ENCODE measurements at places on chromosomes 2 and 18.

DNA sequence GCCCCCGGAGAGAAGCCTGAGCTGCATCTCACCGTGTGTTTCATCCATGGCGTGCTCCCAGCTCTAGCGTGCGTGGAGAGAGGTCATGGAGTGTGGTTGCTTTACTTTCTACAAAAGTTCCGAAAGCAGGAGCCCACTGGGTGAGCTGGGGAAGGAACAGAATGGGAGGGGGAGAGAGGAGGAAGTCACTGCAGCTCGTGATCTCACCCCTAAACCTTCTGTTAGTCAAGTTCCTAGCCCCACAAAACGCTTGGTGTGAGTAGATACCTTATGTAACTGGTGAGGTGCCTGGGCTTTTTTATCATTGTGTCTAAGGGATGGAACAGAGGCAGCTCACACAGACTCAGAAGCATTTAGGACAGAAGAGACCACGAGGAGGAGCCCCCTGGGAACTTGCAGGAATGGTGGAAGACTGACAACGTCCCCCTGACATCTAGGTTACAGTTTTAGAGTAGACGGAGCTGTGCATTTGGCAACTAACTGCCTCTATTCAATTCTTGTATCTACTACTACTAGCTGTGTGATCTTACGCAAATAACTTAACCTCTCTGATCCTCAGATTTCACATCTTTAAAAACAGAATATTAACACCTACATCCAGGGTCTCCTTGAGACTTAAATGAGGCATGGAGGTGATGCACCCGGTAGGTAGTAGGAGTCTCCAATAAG lies 123.3 kb downstream of the ARL4C start:
- no peak for DNase-seq

GRCh38 chr2:58620093-58620492 lies 379.0 kb upstream of the FANCL start:
- DNase-seq, result no peak

GRCh38 chr2:59868981-59869380 lies 684.5 kb downstream of the BCL11A start:
- no peak for DNase-seq

- peak; percentile 61 for DNase-seq
Measured at GRCh38 chr2:176493226-176493825, 224.1 kb downstream of the MTX2 start.

GRCh38 chr2:199659207-199659606 lies 191.8 kb downstream of the FTCDNL1 start:
- peak; percentile 80 for DNase-seq

GRCh38 chr2:113720167-113720566 lies 36.3 kb downstream of the SLC35F5 start:
- DNase-seq, result no peak

DNA sequence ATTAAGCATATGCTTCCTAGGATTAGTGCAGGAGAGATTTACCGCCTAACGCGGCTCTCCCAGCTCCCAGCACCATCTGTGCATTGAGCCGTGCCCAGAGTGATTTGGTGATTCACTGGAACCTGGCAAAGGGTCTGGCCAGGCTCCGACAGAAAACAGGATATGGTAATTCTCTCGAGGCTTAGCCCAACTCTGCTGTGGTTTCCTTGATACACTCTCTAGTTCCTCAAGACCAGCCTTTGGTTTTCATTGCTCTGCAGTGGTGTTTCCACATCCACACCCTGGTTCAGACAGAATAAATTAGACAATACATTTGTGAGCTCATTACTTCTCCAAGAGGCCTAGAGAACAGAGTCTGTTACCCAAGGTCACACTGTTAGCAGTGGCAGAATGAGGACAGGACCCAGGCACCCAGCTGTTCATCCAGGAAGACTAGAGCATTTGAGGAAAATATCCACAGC lies 23.0 kb upstream of the SMAD2 start:
- DNase-seq, result peak; percentile 70

DNA sequence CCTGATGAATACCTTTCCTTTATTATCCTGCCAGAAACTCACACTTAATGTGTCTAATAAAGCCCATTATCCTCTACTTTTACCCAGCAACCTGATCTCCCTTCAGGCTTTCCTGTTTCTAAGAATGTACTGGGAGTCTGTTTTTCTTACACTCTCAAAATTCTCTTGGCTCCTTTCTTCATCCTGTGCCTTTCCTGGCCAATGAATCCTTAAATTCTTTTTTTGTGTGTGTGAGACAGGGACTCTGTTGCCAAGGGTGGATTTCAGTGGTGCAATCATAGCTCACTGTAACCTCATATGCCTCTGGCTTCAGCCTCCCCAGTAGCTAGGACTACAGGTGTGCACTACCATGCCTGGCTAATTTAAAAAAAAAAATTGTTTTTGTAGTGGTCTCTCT lies 72.7 kb downstream of the MAP2 start:
- no peak for DNase-seq

DNA sequence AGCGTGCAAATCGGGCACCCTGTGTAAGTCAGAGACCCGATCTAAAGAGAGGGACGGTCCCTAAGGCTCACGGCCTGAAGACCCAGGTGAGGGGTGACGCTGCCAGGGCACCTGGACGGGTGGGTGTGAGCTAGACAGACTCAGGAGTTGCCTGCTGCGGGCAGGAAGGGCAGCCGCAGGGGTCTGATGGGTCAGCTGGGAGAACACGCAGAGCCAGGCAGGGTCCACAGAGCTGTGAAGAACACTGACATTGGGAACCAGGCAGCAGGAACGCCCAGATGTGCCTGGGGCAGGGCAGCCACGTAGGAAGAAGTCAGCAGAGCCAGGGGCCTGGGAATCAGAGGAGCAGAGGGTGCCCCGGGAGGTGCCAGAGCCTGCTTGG lies 25.9 kb downstream of the HDAC4 start:
- DNase-seq, result no peak

DNA sequence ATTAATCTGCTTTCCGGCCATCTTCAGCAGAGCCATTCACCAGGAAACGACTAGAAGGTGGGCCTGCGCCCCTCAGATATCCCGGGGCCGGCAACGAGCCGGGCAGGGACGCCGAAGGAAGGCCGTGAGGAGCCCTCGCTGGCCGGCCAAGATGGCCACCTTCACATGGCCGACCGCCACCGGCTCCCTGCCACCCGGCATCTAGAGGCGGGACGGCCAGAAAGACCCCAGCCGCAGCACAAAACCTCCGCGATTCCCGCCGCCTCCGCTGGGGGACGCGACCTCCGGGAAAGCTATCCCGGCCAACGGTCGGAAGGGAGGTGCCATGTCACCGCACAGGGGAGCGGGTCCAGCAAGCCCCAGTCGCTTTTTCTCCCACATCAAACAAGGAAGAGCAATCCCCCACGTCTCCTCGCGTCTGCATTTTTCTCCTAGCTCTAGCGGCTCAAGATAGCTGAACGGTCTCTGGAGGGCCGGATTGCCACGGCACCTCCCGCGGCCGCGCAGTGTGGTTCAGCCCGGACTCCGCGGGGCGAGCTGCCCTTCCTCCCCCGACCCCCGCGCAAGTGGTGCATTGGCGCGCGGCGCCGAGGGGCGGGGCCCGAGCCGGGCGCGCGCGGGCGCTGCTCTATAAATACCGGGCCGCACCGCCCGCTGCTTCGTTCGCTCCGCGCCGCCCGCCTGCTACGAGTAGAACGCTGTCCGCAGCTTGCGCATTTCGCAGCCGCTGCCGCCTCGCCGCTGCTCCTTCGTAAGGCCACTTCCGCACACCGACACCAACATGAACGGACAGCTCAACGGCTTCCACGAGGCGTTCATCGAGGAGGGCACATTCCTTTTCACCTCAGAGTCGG lies at the start of gene MAT2A:
Gene MAT2A (plus strand): TSS at position 662 of the 854 bp plus-strand sequence. CDS start 120 bp downstream, at position 782.
- DNase-seq, result peak; percentile 98

DNA sequence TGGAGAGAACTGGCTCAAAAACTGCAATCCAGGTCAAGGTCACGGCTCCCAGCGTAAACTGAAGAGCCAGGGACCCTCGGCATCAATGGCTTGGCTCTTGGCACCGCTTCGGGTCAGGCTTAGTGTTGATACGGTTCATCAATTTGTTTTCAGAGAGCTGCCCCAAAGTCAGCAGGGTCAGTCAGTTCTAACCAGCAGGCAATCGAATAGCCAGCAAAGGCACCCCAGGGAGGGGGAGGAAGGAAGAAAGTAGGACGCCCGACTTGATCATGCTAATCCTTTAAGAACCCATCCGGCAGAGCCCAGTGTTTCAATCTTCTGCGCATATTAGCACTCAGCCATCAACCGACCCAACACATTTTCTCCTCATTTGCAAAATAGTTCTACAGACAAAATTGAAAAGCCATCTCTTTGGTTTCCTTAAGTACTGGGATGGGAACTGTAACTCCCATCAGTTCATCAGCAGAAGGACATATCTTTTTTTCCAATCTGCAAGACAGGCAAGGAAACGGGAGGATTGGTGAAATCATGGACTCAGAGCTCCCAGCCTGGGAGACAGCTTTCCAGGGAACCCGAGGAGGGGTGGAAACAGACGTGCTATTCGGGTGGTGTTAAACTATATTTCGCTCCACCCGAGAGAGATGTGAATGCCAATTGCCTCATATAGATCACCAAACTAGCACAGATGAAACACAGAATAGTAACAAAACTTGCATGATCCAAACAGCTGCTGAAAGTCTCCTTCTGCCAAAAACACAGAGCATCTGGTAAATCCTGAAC lies 40.7 kb upstream of the CABLES1 start:
- DNase-seq, result peak; percentile 52

- peak; percentile 92 for DNase-seq
Measured at GRCh38 chr2:23662941-23663920, 263.7 kb downstream of the ATAD2B start.

DNA sequence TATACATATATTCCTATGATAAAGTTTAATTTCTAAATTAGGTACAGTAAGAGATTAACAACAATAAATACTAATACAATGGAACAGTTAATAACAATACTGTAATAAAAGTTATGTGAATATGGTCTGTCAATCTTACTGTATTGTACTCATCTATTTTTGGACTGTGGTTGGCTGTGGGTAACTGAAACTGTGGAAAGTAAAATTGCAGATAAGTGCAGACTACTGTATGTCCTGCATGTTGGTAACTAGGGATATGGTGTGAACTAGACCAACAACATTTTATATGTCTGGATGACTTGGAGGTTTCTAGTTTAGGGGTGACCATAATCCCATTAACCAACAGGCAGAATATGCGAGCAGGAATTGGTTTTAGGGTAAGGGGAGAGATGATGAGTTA lies 23.3 kb downstream of the PHLPP1 start:
- no peak for DNase-seq

DNA sequence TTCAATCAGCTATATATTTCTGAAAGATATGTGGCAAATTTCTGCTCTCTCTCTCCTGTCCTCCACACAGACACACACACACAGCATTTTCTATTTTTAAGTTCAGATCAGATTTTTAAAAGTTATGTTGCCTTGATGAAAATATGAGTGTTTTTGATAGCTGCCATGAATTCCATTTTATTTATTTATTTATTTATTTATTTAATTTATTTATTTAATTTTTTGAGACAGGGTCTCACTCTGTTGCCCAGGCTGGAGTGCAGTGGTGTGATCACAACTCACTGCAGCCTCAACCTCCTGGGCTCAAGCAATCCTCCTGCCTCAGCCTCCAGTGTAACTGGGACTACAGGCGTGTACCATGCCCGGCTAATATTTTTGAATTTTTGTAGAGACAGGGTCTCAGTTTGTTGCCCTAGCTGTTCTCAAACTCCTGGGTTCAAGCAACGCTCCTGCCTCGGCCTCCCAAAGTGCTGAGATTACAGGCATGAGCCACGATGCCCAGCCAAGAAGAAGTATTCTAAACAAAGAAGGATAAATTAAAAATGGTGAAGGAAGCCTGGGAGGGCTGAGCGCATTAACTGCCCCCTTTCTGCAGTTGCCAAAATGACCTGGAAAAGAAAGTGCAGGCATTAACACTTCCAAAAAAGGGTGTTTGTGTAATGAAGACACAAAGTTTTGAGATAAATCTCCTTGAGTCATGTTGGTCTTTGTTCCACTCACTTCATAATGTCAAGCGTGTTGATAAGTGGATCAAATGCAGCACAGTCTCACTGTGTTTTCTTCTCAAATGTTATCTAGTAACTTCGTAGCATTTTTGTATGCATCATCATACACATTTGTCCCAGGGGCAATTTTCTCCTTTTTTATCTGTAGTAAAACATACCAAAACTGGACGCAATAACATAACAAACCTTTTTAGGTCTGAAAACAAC lies 11.1 kb upstream of the IMPA2 start:
- DNase-seq, result no peak

- no peak for DNase-seq
Measured at GRCh38 chr2:201761101-201761500, 19.6 kb downstream of the ALS2 start.

DNA sequence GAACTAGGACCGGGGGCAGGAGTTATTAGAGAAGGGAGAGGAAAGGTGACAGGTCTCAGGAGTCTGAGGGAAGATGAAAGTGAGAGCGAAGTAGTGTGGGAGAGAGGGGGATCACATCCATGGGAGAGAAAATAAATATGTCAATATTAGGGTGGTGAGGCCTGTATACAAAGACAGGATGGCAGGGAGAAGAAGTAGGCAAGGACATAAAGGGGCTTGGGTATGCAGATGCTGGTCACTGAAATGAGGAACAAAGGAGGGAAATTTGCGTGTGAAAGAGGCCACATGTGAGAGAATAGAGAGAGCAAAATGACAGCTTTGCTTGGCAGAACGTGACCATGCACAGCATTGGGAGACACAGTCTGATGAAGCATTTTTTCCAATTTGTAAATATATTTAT lies 13.6 kb downstream of the METAP1D start:
- peak; percentile 61 for DNase-seq

- peak; percentile 61 for DNase-seq
Measured at GRCh38 chr2:100948942-100949811, 52.9 kb upstream of the RPL31 start.

DNA sequence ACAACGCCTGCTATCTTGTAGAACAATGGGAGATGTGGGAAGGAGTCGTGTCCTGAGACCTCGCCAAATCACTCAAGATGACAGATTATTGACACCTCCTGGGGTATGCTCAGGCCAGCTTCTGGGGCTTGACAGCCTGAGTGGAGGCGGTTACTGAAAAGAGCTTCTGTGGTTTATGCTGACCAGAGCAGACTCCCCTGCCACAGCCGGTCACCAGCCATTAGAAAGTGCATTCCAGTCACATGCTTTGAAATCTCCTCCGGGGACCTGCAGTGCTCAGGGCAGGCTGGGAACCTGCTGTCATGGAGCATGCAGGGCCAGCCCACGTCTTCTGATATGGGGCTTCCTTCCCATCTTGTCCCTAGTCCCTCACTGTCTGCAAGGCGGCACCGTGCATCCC lies 215.9 kb downstream of the SEPTIN10 start:
- DNase-seq, result no peak

- DNase-seq, result no peak
Measured at GRCh38 chr2:38178556-38179419, 102.8 kb upstream of the CYP1B1 start.

- no peak for DNase-seq
Measured at GRCh38 chr2:229869226-229869625, 52.6 kb downstream of the TRIP12 start.

DNA sequence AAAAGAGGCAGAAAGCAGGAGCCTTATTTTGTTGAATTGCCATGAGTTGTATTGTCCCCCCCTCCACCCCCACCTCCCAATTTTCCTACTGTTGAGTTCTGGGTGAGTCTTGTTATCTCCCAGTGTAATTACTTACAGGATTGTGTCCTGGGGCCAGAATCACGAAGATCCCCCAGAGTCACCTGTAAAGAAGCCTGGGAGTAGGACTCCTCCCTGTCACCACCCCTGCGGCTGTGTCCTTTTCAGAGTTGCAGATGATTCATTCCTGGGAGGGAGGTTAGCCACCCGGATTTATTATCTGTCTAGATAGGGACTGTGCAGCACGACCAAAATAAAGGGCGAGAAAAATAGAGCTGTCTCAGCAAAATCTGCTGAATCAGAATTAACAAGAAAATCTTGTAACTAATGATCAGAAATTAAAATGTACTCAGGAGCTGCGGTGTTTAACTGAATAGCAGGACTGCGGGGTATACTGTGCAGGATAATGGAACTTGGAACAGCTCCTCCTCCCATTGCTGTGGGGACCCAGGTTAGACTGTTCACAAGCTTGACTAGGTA lies 81.7 kb upstream of the CAPN13 start:
- DNase-seq, result no peak

Data from eye (tissue), 1 donor.